Stimulated activated CD4-positive, alpha-beta T cell treated with anti-CD3 and anti-CD28 coated beads, TNF-alpha, amount 100 ng/mL, for 24 hours (primary cell): ENCODE measurements at places on chromosomes 6 and 20.
A peak's percentile ranks its signal among the peaks of the same experiment; 100 is the strongest.

- DNase-seq, result no peak
Measured at GRCh38 chr20:24522452-24523330, 53.3 kb downstream of the SYNDIG1 start.

- no peak for DNase-seq
Measured at GRCh38 chr6:152229330-152229729, 407.8 kb downstream of the SYNE1 start.

DNA sequence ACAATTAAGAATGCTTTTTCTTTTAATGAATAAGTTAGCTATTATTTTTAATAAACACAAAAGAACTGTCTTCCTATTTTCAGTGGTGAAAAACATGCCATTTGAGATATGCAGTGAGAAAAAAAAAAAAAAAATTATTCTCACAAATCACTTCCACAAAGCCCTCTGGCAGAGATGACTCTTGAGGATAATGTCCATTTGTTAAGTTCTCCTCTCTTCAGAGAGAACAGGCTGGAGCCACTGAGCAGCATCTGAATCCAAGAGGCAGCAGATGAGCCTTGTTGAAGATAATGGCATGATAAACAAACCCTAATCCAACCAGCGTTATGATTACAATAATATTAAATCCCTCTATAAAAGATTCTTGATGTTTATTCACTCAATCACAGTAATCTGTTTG lies 105.0 kb downstream of the PTPRK start:
- DNase-seq, result no peak

DNA sequence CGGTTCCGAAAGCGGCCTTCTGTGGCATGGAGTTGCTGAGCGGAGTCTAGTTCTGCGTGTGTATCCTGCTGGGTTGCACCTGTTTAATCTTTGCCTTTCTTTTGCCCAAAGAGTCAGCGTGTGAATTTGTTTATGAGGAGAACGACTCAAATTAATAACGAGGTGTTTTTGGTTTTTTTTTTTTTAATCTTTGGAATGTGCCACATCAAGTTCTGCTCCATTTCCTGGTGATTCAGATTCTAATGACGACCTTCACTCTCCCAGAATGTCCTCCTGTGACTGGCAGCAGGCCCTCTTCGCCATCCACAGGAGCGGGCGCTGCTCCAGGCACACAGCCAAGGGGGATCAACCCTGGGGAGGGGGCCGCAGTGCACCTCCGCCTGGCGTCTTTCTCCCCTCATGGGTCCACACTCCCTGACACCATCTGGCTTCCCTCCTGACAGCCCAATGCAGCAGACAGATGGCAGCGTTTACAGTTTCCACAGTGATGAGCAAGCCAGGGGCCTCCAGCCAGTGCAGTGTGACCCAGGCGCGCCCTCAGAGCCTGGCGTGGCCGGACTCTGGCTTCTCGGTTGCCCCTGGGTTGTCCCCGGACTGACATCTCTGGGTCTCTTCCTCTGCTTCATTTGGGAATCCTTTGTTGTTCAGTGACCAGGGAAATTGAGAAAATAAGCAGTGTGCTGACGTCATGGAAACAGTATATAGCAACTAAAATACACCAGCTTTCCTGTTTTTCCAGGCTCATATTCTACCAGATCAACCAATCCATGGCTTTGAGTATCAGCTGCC lies 27.5 kb upstream of the AFDN start:
- DNase-seq, result no peak

DNA sequence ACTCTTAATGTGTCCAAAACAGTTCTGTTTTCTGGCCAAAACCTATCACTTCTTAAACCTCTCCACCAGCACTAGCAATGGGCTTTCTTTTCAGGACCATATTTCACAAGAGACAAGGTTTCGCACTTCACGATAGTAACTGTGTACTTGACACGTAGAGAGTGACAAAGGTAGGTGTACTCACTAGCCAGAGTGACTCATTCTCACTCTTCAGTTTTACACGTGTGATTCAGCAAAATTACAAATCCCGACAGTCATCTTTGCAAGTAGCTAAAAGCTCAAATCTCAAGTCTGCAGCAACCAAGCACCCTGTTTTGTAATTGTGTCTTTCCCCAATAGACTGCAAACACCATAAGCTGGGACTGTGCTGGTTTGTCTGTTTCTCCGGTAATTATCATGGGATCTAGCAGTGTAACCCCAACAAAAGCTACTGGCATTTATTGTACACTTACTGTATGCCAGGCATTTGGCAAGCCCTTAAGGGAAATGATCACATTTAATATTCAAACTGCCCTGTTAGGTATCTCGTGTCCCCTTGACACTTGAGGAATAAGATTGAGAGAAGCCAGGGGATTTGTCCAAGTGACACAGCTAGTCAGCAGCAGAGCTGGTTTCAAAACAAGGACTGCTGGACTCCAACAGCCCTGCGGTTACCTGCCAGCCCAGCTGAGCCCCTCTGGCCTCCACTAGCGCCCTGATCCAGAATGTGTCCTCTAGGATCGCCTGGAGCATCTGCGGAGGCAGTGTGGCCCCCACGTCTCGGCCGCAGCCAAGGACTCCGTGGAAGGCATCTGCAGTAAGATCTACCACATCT lies 9.9 kb downstream of the PCIF1 start:
- DNase-seq, result no peak

GRCh38 chr20:51616060-51616459 lies 73.5 kb upstream of the NFATC2 start:
- DNase-seq, result no peak

- no peak for DNase-seq
Measured at GRCh38 chr6:44132476-44132875, 5.1 kb downstream of the TMEM63B start.

DNA sequence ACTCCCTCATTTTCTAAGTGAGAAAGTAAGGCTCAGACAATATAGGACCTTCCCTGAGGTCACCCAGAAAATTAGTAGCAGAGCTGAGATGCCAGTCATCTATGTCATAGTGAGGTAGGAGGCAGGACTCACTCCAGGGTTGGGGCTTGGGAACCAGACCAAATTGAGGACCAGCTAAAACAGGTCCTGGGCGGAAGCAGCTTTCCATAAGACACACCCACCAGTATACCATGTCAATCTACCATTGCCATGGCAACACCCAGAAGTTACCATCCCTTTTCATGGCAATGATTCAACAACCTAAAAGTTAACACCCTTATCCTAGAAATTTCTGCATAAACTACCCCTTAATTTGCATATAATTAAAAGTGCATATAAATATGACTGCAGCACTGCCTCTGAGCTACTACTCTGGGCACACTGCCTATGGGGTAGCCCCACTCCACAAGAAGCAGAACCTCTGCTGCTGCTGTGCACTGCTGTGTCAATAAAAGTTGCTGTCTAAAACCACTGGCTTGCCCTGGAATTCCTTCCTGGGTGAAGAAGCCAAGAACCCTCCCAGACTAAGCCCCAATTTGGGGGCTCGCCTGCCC lies 30.3 kb upstream of the OCSTAMP start:
- DNase-seq, result no peak

DNA sequence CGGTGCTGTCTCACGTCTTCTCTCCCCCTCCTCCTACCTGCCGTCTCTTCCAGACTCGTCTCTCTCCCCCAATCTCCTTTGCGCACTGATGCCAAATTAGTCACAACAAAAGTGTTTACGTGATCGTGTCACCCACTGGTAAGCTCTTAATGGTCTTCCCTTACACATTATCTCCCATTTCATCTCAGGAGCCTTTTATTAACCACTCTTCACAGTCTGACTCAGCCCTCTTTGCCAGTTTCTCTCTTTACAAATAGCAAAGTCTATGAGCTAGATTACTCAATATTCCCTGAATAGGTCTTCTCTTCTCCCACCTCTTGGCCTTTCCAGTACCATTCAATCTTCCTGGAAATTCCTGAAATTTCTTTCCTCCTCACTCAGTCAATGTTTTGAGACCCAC lies 247.0 kb downstream of the ESR1 start:
- DNase-seq, result no peak

DNA sequence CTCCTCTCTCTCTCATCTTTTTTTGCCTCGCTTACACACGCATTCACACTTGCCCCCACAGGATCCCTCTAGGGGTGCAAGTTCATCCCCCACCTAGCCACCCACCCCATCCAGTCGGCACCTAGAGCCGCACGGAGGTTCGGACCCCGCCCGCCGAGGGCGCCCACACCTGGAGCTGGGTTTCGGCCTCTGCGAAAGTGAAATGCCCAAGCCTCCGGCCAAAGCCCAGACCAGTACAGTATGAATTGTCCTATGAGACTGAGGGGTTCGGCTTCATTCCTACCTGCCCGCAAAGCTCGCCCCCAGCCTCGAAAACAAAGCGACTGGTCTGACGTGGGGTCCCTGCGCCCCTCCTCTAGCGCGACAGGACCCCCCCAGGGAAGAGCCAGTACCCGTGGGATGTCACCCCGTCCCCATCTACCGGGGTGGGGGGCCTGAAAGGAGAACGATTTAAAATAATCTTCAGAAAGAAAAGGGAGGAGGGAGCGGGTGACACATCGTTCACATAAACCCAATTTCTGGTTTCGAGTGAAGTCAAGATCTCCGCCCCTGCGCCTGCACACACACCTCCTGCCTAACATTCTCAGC lies 1.5 kb downstream of the TFAP2A start:
- DNase-seq, result no peak

GRCh38 chr6:43806043-43806757 lies 36.2 kb downstream of the VEGFA start:
- no peak for DNase-seq

GRCh38 chr20:47350691-47351545 lies 5.6 kb downstream of the ZMYND8 start:
- no peak for DNase-seq

DNA sequence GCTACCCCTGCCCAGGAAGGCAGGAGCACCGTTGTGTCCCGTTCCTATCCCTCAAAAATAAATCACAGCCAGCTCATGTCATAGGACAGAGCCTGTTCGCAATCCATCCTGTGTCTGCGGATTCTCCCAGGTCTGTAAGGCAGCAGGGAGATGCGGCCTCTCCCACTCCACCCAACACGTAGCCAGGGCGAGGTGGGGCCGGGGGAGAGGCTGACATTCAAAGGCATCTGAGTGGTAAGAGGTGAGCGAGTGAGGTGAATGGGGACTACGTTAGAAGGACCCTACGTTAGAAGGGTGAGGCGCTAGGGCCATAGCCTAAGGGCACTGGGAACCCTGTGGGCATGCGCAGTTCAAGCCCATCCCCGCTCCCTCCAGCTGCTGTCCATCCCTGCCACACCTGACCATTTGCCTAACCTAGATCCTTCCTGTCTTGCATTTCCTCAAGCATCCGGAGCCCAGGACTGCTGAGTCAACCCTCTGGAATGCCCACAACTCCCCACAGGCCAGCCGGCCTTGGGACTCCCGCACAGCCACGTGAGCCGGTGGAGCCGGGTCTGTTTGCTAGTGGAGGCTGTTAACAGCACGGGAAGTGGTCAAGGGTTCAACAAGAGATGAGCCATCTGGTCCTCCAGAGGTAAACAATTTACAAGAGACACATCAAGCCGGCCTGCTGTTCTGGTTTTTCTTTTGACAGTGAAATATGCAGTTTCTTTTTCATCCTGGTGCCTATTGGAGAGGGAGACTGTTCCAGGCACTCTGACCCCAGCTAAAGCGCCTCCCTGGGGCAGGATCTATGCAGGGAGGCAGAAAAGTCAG lies 45.9 kb downstream of the RIPOR3 start:
- no peak for DNase-seq

DNA sequence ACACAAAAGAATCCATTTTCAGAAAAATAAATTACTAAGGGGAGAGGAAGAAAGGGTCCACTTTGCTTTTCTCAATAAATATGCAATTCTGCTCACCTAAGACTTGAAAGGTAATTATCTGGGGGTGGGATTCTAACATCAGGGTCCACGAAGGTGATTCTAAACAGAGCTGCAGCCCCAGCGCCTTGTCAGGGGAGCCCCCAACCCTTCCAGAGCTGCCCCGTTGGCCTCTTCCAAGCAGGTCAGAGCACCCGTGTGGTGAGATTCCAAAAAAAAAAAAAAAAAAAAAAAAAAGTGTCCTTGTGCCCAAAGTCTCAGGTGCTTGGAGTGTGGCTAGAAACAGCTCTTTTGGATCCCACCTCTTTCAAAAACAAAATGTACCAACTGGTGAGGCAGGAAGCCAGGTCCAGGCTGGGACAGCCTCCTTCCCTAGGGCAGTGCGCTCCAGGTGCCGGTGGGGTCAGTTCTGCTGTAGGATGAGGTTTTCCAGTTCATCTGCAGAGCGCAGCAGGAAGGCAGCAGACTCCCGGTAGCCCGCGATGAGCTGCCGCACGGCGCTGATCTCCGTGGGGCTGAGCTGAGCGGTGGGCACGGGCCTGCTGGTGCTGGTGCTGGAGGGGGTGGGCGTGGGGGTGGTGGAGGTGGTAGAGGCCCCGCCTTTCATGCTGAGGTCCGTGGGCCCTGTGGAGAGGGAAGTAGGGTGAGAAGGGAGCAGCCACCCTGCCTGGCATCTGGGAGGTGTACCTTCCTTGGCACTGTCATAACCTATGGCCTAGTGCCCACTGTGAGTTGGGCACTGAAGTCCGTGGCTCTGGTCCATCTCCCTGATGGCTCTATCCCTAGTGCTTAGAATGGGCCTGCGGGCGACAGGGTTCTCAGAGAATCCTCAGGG lies 89.3 kb downstream of the ASXL1 start:
- DNase-seq, result no peak

DNA sequence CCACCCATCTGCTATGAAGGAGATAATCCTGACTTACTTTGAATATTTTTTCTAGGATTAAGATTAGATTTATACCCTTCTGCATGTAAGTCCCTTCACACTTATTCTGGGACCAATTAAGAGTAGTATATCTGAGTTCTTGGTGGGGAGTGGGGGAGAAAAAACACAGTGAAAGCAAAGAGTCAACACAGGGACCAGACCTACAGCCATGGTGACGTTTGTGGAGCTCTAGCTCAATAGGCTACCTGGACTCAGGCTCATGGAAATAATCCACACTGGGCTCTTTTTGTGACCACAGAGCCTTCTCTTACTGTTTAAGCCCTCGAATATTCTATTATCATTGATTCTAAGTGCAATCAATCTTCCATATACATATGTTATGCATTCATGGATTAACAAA lies 491.4 kb downstream of the LMBRD1 start:
- no peak for DNase-seq

DNA sequence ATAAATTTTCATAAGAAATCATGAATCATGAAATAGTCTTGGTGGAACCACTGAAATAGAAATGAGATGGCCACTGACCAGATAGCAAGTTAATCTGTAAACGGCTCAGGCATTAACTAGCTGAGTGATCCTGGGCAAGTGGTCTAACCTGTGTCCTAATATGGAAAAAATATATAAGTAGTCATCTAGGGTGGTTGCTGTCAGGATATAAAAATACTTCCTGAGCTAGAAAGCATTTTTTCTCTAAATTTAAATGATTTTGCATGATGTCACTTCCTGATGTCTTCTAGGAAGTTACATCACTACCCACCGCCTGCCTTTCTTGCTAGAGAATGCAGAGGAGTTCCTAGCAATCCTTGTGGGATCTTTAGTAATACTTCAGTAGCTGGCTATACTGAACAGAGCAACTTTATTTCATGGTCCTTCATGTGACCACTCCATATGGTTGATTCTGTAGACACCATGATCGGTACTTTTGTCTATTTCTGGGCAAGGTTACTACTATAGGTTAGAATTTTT lies 228.1 kb upstream of the CEP162 start:
- no peak for DNase-seq

GRCh38 chr6:17420368-17420767 lies 27.0 kb downstream of the CAP2 start:
- no peak for DNase-seq

- DNase-seq, result no peak
Measured at GRCh38 chr20:37922016-37922415, 19.1 kb downstream of the VSTM2L start.

GRCh38 chr20:49479785-49480184 lies 2.7 kb downstream of the KCNB1 start:
- no peak for DNase-seq

- DNase-seq, result no peak
Measured at GRCh38 chr6:114600381-114600780, 257.6 kb upstream of the HS3ST5 start.

- DNase-seq, result peak; percentile 39
Measured at GRCh38 chr20:37564388-37565133, 36.9 kb upstream of the BLCAP start.
